Retina (tissue), 1 donor: ENCODE measurements at places on chromosomes 5 and 9.

DNA sequence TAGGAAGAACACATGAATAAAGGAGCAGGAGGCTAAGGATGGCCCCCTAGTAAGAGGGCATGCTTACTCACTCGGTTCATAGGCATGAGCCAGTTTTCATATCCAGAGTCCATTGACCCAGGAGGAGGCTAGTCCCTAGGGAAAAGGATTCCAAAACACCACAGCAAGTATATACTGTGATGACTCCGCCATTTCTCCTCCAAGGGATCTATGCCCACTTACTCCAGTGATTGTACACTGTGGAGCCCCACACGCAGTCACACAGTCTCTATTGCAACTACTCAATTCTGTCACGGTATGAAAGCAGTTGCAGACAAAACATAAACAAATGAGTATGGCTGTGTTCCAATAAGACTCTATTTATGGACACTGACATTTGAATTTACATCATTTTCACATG lies 117.7 kb upstream of the ALDH1B1 start:
- DNase-seq = no peak

DNA sequence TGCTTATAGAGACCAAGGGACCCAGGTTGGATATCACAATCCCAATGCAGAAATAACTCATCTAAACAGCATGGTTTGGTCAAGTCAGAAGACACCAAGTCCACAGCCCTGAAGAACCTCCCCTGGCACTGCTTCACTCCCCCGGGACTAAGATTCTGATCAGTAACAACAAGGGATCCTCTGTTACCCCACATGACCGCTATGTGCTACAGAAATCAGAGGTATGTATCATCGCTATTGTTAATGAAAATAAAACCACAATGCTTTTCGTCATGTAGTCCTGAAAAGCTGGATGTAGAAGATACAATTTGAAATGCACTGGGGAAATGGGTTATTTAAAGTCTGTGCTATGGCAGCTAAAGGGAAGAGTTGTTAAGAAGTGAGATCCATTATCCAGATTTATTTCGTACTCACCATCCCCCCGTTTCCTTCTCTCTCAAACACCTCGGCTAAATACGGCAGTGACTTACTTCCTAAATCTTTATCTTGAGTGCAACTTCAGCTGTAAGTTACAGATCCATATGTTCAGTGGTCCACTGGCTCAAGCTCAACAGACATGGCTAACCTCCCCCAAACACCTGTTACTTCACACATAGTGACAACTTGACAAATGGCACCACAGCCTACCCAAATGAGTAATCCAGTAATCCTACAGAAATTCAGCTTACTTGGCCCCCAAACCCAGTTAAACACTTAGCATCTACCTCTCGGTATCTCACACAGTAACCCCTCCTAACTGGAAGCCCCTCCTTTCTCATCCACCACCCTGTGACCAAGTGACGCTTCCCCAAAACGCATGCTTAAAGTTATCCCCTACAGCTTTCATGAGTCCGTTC lies 129.2 kb downstream of the MYO10 start:
- no peak for DNase-seq

- no peak for DNase-seq
These were observed 41.5 kb upstream of the EGFL7 start for GRCh38 chr9:136621019-136621733.

- DNase-seq = peak; percentile 53
These were observed 1.0 kb downstream of the SET start for GRCh38 chr9:128689820-128690683.

GRCh38 chr9:71670121-71670520 lies 98.2 kb downstream of the CEMIP2 start:
- no peak for DNase-seq

- DNase-seq = peak; percentile 92
These were observed at the start of gene SLC22A5 for GRCh38 chr5:132369474-132370180. Gene SLC22A5 (plus strand): TSS chr5:132369710. CDS start chr5:132369973, 263 bp downstream.

- no peak for DNase-seq
These were observed 178.9 kb downstream of the SEMA6A start for GRCh38 chr5:116395631-116396203.

GRCh38 chr9:5580650-5581049 lies 48.3 kb upstream of the RIC1 start:
- DNase-seq = no peak

DNA sequence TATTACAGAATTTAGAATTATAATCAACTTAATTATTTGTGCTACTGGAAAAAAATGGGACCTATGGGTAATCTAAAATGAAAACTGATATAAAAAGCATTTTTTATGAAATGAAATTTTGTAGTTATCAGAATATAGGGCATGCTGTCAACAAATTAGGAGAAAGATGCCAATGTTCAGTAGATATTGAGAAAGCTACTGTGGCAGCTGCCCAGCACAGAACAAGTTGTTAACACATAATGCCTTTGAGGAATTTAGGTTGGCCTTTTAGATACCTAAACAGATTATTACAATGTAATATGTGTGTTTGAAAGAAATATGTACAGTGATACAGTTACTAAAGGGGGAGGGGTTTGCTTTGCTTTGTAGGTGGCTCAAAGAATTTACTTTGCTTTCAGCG lies 54.1 kb downstream of the PPIC start:
- no peak for DNase-seq
